Natural killer cell treated with Interleukin-12 subunit alpha and Interleukin-12 subunit beta and Interleukin-15 and Interleukin-18, amount 100 ng/mL, for 72 hours (primary cell): ENCODE measurements at places on chromosomes 7 and 10.

- DNase-seq = no peak
These were observed 20.5 kb upstream of the COL1A2 start for GRCh38 chr7:94374231-94374630.

DNA sequence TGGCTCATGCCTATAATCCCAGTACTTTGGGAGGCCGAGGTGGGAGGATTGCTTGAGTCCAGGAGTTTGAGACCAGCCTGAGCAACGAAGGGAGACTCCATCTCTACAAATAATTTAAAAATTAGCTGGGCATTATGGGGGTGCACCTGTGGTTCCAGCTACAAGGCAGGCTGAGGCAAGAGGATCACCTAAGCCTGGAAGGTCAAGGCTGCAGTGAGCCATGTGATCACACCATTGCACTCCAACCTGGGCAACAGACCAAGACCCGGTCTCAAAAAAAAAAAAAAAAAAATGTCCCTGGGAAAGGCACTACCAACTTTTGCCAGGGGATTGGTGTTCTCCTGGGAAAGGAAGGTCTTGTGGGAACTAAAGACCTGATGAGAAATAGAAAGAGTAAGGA is 134.2 kb upstream of the AUTS2 start:
- no peak for DNase-seq

- no peak for DNase-seq
These were observed 412.6 kb downstream of the GFRA1 start for GRCh38 chr10:115860182-115861107.

DNA sequence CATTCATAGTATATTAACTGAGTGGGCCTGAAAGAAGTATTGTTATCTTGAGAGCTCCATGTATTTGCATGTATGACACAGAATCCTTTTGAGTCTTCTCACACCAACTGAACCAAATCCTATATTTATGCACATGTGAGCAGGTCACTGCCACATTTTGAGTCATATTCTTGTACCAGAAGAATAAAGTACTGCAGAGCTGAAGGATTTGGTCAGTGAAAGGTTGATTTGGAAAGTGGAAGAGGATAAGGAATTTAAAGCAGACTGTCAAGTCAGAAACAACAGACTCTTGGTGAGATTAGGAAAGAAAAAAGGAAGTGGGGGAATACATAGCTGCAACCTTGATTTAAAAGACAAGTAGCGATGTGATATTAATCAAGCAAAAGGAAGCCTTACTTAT is 121.8 kb downstream of the ARID5B start:
- DNase-seq = no peak

DNA sequence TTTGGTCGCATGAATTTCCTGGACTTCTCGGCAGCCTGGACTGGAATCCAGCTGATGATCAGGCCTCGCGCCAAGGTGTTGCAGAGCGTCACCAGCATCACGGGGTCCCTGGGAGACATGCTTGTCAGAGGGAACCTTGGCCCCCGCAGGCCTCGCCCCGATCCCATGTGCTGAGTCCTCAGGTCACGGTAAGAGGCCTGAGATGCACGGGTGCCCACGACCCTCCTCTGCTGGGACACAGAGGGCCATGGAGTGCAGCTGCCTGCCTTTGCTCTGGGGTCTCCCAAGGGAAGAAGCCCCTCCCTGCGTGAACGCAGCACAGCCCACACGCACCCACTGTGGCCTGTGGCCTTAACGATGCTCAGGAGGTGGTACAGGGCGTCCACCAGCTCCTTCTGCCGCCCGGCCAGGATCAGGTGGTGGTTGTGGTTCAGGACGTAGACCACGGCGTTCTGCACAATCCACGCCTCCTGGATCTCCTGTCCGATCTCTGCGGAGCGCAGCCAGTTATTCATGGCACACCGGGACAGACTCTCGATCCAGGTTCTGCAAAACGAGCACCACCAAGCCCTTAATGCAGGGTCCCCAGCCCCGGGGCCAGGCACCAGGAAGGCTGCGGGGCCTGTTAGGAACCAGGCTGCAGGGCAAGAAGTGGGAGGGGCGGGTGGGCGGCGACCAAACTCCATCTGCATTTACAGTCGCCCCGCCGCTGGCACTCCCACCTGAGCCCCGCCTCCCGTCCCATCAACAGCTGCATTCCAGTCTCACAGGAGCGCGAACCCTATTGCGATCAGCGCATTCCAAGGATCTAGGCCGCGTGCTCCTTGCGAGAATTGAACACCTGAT is 29.4 kb downstream of the CFAP46 start:
- no peak for DNase-seq

- DNase-seq = no peak
These were observed 5.8 kb downstream of the UPP1 start for GRCh38 chr7:48094861-48095293.

DNA sequence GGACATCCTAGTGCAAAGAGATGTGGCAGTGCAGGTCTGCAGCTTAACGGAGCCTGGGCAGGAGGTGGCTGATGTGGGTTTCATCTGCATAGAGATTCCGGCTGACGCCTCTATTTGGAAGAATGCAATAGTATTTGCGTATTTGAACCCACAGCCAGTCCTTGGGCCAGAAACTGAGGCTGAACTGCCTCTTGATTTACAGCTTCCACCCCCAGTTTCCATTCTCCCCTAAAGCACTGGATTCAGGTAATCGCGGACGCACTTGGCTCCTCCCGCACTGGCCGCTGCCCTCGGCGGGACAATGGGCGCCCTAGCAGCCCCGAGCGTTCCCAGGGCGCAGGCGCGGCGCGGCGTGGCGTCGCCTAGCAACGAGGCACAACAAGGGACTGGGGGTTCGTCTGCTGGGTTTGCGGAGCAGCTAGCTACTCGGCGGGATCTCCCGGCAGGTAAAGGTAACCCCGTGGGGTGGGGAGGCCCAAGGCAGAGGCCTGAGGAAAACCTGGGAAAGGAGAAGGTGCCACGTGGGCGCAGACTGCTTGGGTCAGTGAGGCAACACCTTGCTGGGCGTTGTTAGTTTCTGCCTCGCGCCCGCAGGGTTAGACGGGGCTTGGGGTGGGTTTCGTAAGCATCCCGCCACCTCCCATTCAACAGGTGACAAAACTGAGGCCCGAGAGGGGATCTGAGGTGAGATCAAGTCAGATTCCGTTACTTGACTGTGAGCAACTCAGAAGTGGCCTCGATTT is at the start of gene ARMC3:
Gene ARMC3 (plus strand): TSS at position 393 of the 743 bp plus-strand sequence. CDS start 3,944 bp downstream, outside the sequence.
- peak; percentile 72 for DNase-seq

DNA sequence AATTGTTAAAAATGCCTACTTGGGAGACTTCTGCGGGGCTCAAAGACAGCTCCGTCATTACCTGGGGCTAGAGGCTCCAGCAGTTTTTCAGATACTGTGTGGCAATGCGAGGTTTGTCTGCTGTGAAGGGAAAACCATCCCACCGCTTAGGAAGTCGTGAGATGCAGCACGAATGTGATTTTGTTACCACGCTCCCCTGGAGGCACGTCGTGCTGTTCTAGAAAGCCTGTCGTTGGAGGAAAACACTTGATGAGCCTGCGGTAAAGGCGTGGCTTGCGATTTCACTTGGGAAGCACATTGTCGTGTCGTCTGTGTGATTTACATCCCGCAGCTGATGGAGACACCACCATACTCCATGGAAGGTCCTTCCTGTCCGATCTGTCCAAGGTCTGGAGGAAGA is 39.3 kb downstream of the CAMK1D start:
- no peak for DNase-seq

- DNase-seq = no peak
These were observed 41.4 kb upstream of the ZMIZ1 start for GRCh38 chr10:79027147-79028055.

- no peak for DNase-seq
These were observed 8.8 kb upstream of the CRPPA start for GRCh38 chr7:16430133-16430532.

- DNase-seq = no peak
These were observed 39.5 kb upstream of the DMBT1 start for GRCh38 chr10:122521011-122521410.

DNA sequence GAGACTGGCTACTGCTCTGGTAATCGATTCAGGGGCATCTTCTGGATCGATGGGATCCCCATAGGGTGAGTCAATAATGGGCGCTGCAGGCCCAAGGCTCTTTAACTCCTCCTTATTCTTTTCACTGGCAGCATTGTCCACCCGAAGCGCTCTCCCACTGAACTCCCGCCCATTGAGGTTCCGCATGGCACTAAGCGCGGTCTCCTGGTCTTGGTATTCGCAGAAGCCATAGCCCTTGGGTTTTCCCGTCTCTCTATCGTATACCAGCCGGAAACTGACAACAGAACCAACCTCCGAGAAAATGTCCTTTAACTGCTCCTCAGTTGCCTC is 285 bp downstream of the CSTF2T start:
- no peak for DNase-seq

GRCh38 chr10:79331709-79332108 is 15.6 kb upstream of the PPIF start:
- DNase-seq = peak; percentile 90

GRCh38 chr7:114740095-114740494 is 181.8 kb upstream of the MDFIC start:
- no peak for DNase-seq

DNA sequence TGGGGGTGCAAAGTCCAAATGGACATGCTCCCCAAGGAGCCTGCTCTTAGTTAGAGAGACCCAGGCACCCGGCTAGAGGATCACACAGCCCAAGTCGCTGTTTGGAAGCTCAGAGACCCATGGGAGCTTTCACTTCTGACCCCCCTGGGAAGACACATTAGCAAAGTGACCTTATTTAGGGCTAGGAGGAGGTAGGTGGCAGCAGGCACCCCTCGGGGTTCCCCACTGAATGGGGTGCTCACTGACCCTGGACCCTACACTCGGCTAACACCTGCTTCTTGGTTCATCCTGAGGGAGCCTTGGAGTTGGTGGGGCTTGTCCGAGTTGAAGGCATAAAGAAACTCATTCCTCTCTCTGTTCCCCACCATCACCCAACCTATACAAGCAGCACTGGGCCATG is 27.1 kb upstream of the HABP2 start:
- no peak for DNase-seq

DNA sequence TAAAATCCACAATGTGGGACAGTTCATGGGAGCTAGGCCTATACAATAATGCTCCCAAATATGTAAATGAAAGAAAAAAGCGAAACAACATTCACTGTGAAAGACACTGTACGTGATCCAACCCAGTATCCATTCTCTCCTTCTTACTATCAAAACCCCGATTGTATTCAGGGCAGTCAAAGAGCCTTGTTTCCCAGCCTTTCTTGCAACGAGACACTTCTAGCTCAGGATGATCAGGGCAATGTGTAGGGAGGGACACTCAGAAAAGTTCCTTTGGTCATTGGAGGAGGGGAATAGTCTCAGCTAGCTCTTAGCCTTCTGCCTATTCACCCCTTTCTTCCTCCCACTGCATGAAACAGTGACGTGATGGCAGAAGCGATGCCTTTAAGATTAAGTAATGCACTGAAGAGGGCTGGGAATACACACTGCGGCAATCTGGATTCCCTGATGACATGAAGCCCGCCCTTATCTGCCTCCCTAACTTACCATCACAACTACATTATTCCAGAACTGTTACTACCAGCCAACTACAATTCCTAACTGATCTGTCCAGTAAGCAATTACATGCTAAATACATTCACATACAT is 27.3 kb downstream of the UBE2H start:
- no peak for DNase-seq

DNA sequence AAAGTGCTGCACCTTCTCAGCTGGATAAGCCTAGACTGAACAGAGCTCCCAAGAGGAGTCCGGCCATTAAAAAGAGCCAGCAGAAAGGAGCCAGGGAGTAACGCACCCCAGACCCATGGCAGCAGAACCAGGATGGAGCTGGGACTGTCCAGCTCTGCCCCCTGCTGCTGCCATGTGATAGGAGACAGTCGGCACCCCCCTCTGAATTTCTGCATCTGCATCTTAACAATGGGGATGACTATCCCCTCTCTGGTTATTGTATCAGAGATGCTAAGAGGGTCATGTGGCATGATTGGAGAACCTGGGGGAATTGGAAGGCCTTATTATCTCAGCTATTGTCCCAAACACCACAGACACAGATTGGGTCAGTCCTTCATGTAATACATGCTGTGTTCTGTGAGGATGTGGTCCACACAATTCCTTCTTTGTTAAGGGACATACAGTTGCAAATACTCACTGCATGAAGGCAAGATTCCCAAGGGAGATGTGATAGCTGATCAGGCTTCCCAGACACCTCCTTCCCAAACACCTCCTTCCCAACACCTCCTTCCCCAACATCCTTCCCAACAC is 29.3 kb downstream of the PLEKHS1 start:
- no peak for DNase-seq

DNA sequence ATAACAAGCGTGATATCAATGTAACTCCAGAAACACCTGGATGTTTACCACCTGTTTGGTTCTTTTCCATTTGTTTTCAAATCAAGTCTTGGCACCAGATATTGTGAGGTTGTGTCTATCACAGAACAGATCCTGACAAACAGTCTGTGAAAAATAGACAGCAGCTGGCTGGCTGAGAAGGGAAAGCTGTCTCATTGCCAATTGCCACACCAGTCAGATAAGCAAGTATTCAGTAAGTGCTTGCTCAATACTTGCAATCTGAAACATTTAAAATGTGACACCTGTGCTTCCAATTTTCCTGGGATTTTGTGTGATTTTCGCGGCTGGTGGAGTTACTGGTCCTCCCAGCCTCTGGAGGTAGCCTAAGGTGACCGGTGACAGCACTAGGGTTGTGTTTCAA is 147.9 kb upstream of the MYO3A start:
- DNase-seq = no peak

GRCh38 chr7:71558806-71559613 is 427.1 kb downstream of the GALNT17 start:
- DNase-seq = no peak

DNA sequence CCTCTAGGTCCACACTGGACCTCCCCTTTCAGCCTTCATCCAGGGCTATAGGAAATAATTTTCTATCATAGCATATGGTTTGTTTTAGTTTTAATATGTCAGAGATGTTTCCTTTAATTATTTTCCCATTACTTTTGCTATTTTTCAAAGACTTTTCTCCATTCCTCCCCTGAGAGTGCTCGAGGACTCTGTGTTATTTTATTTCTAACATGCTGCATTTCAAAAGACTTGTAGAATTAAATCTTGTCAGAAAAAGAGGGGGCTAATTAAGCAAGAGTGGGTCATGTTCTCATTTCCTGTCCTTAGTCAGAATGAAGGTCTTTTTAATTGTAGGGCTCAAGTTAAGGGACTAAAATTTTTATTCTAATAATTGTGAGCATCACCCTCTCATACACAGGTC is 71.6 kb upstream of the CTTNBP2 start:
- no peak for DNase-seq

DNA sequence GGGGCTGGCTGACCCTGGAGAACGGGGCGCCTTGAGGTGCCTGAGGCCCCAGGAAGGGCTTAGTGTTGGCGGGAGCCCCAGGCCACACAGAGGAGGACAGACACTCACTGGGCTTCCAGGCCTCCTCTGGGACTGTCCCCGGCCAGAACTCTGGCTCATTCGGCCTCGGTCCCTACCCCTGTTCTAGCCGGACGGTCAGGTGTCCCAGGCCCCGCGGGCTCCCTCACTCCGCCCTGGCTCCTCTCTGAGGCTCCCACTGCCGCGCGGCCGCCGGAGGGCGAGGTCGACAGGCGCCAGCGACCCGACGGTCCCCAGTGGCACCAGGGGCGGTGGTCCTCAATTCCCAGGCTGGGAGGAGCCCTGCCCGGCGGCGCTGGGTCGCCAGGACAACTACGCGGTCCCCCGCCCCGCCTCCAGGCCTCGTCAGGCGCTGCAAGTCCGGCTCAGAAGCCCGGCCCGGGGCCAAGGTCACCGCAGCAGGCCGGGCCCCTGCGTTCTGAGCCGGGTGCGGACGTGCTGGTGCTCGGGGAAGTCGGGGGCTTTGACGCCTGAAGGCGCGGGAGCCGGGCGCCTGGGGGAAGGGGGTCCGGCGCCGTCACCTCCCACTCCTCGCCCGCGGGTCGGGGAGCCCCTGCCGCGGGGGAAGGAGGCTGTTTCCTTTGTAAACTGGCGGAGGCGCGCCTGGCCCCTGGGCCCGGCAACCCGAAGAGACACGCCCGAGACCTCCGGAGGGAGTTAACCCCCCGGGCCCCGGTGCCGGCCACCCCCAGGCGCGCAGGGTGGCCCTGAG is 1.1 kb upstream of the PWWP2B start:
- no peak for DNase-seq
